Fibroblast of upper back skin (primary cell): ENCODE measurements at places on chromosomes 16 and 17.
A peak's percentile ranks its signal among the peaks of the same experiment; 100 is the strongest.

- no peak for DNase-seq
These were observed 31.9 kb downstream of the CDK5R1 start for GRCh38 chr17:32518646-32519227.

DNA sequence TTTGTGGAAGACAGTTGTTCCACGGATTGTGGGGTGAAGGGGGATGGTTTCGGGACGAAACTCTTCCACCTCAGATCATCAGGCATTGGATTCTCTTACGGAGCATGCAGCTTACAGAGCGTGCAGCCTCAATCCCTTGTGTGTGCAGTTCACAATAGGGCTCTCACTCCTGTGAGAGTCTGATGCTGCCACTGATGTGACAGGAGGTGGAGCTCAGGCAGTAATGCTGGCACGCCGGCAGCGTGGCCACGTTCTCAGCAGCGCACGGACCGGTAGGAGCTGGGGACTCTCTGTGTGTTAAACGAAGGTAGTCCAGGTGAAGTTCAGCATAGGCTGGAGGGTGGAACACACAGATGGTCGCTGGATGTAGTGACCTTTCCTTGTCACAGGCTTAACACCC is 37.8 kb downstream of the SEC14L1 start:
- no peak for DNase-seq

GRCh38 chr17:1755252-1755826 is 6.5 kb upstream of the SERPINF1 start:
- no peak for DNase-seq

GRCh38 chr16:69522041-69522578 is 43.7 kb upstream of the NFAT5 start:
- DNase-seq: peak; percentile 28

GRCh38 chr16:4663777-4664465 is 29.4 kb upstream of the NUDT16L1 start:
- DNase-seq: peak; percentile 10

DNA sequence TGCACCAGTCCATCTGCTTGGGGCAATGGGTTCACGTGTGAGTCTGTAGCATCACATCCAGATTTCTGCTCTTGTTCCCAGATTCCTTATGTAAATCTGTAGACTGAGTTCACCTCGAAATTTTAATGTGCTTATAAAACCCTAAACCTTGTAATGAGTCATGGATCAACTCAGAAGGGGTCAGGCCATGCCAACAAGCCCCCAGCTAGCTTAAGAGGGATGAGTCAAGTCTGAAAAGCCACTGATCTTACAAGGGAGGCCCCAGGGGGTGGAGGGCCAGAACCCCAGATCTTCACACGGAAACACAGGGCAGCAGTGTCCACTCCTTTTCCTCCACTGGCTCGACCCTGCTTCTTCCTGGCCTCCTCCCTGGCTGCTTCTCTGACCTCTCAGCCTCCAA is 399.1 kb upstream of the CDH5 start:
- peak; percentile 67 for DNase-seq

DNA sequence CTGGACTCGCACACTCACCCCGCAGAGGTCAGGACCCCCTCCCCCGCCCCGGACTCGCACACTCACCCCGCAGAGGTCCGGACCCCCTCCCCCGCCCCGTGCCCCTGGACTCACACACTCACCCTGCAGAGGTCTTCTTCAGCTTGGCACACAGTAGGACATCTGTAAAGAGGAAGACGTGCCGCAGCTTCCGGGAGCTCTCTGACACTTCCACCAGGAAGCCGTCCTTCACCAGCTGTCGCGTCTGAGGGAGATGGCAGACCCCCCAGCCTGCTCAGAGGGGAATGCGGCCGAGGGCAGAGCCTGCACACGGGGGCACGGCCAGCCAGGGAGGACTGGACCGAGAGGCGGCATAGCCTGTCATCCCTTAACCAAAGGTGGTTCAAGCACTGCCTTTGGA is 72.9 kb downstream of the TIMM22 start:
- no peak for DNase-seq

- DNase-seq: no peak
These were observed 11.6 kb downstream of the WNT9B start for GRCh38 chr17:46862949-46863348.

DNA sequence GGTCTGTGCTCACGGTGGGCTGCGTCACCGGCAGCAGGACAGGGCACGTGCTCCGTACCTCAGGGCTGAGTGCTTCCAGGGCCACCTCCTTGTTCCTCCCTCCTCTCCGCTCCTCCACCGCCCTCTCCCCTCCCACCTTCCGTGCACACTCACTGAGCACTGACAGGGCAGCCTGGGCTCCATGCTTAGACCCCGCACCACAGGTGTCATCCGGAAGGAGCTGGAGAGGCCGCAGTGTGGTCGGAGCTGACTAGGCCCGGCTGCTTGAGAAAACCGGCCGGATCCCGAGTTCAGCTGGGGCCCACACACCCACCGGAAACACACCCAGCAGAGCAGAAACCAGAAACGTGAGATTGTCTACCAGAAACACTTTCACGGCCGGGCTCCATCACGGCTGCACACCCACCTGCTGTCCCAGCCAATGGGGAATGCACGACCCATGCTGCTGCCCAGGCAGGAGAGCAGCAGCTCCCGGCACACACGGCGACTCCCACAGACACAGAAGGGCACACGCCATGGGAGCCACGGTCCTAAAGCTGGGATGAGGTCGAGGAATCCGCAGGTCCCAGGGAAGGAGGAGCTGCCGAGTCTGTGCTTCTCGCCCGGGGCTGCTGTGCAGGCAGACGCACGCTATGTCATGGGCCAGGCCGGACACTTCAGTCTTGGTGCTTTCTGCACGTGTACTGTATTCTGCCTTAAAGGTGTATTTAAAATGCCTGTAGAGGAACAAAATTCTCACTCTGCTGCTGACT is 55.0 kb upstream of the ZNF469 start:
- no peak for DNase-seq

- no peak for DNase-seq
These were observed 645.6 kb upstream of the CDH8 start for GRCh38 chr16:62681819-62682218.

DNA sequence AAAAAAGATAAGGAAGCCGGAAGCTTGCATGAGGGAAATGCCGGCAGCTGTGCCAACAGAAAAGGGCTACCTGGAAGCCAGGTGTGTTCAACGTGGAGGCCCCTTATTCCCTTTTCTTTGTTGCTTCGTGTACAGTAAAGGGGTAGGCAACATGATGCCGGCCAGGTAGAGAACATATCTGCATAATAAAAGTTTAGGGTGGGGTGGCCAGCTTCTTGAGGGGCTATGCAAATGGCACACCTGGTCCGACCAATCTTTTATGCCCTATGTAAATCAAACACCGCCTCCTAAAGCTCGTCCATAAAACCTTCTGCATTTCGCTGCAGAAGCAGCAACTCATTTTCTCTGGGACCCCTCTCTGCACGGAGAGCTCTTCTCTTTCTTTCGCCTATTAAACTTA is 911.6 kb downstream of the KCNJ2 start:
- no peak for DNase-seq

- no peak for DNase-seq
These were observed 8.7 kb downstream of the FZD2 start for GRCh38 chr17:44565866-44566443.

GRCh38 chr17:42706732-42707131 is 24.4 kb downstream of the CNTNAP1 start:
- no peak for DNase-seq

GRCh38 chr17:61805399-61805798 is 57.9 kb downstream of the BRIP1 start:
- DNase-seq: peak; percentile 81

- DNase-seq: no peak
These were observed 659 bp downstream of the RPH3AL start for GRCh38 chr17:351875-352420.

DNA sequence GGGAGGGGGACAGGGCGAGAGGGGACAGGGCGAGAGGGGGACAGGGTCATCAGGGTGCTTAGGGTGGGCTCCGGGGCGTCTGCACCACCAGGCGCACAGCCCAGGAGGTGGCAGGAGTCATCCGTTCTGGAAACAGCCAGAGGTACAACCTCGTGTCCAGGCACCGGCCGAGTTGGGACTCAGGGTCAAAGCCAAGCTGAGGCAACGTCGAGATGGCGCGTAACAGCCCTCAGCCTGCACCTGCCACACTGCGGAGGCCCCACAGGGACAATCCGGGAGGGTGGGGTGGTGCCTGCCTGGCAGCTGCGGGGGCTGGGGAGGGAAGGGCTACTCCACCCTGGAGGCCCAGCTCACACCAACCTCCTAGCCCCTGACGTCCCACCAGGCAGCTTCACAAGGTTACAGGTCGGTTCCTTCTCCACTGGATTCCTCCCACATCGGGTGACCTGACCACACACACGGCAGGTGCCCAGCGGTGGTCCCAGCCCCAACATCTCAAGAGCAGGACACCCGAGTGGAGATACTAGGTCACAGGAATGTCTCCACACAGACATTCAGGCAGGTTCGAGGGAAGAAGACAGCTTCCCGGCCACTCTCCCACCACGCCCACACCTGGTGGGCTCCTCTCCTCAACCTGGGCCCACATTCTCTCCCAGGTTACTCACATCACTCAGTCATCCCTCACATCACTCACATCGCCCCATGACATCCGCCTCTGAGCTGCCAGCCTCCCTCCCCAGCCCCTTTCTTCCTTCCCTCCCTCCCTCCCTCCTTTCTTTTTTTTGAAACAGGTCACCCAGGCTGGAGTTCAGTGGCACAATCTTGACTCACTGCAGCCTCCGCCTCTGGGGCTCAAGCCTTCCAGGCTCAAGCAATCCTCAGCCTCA is 47.3 kb downstream of the RPH3AL start:
- DNase-seq: no peak

GRCh38 chr17:77155125-77155524 is 14.4 kb downstream of the SEC14L1 start:
- DNase-seq: no peak

DNA sequence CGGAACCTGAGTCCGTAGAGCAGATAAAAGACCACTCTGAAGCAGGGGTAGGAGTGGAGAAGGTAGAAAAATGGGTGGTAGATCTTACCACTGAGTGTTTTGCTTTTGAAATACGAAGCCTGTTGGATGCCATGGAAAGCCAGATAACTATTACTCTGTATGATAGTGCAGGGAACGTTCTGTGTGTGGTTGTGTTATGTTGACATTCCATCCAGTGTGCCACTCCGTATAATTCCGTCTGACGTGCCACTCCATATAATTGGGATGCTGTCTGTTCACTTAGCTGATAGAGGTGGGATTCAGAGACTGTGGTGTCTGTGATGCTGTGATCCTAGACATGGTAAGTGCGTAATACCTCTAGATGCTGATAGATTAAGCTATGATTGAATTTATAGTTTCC is 263.2 kb upstream of the CACNG5 start:
- no peak for DNase-seq

- no peak for DNase-seq
These were observed 609.2 kb downstream of the TOX3 start for GRCh38 chr16:51937771-51938170.

DNA sequence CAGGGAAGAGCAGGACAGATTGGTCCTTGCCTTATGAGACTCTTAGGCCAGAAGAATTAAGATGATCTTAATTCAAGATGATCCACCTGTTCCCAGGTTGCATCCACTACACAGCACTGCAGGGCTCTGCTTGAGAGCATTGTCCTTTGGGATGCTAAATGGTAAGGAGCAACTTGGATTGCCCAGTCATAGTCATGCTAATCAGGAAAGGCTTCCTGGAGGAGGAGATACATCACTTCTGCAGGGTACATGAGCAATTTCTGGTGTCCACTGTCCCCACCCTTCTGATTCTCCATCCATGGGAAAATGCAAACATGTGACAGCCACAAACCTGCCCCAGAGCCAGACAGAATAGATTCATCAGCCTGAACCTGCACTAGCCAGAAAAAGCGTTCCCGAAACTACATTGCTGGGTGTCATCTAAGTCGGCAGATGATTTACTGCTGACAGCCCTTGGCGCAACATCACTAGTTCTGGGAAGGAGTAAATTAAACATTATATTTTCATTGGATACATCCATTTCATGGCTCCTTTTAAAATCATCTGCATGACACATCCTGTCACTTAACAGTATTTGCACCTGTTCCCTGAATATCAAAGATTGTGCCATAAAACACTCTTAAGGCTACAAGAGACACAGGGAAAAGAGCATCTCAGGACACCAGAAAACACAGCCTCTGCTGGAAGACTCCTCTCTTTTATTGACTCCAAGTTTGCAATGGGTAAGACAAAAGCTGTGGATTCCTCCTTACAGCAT is 282.2 kb downstream of the MAF start:
- no peak for DNase-seq

- DNase-seq: no peak
These were observed 15.0 kb upstream of the GSE1 start for GRCh38 chr16:85598141-85598540.

DNA sequence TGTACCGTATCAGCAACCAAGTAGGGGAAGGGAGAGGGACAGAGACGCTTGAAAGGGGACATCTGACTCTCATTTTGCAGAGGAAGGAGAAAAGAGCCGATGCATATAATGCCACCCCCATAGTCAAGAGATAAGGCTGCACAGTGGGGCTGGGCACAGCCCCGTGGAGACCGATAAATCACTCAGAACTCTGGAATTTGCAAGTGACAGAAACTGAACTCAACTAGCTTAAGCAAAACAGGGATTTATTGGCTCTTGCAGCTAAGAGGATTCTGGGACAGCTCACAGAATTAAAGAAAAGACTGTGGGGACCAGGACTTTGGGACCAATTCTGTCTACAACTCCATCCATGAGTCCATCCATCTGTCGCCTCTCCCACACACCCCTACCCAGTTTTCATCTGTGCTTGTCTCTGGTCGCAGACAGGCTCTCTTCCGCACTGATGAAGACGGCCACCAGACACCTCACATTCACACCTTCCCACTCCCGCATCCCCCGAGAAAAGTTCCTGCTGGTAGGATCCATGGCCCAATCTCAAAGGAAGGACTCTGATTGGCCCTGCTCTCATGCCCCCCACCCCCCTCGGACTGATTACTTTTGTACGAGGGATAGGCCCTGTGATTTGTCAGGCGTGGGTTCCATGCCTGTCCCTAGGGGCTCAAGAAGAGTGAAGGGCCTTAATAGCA is 105.9 kb upstream of the RPL38 start:
- no peak for DNase-seq

GRCh38 chr16:46828292-46828691 is 2.7 kb downstream of the C16orf87 start:
- DNase-seq: no peak

GRCh38 chr16:22003195-22003594 is 2.3 kb upstream of the PDZD9 start:
- DNase-seq: no peak

- DNase-seq: peak; percentile 29
These were observed 46.7 kb downstream of the WNT3 start for GRCh38 chr17:46771561-46772474.

- no peak for DNase-seq
These were observed 54.8 kb upstream of the BCAR1 start for GRCh38 chr16:75306099-75306762.

DNA sequence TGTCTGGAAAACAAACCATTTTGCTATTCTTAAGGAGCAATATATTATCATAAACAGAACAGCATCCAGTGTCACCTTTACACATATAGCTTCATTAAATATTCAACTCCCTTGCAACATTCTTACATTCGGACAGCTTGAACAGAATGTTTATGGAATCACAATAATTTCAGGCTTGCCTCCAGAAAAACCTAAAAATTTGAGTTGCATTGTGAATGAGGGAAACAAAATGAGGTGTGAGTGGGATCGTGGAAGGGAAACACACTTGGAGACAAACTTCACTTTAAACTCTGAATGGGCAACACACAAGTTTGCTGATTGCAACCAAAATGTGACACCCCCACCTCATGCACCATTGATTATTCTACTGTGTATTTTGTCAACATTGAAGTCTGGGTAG is 51.4 kb downstream of the TBC1D26 start:
- no peak for DNase-seq
